ENCODE measurements at places on chromosomes 6 and 20.
A peak's percentile ranks its signal among the peaks of the same experiment; 100 is the strongest.

- no peak for DNase-seq
Measured at GRCh38 chr6:79115553-79116182, 37.6 kb upstream of the PHIP start.

GRCh38 chr6:138682704-138683527, 90.7 kb upstream of the CCDC28A start:
- DNase-seq: no peak

GRCh38 chr6:137389150-137389704, 105.0 kb downstream of the OLIG3 start:
- peak; percentile 13 for DNase-seq

GRCh38 chr6:163708466-163708865, 293.9 kb downstream of the QKI start:
- DNase-seq: no peak

GRCh38 chr6:22366214-22366613, 69.4 kb upstream of the PRL start:
- DNase-seq: no peak

DNA sequence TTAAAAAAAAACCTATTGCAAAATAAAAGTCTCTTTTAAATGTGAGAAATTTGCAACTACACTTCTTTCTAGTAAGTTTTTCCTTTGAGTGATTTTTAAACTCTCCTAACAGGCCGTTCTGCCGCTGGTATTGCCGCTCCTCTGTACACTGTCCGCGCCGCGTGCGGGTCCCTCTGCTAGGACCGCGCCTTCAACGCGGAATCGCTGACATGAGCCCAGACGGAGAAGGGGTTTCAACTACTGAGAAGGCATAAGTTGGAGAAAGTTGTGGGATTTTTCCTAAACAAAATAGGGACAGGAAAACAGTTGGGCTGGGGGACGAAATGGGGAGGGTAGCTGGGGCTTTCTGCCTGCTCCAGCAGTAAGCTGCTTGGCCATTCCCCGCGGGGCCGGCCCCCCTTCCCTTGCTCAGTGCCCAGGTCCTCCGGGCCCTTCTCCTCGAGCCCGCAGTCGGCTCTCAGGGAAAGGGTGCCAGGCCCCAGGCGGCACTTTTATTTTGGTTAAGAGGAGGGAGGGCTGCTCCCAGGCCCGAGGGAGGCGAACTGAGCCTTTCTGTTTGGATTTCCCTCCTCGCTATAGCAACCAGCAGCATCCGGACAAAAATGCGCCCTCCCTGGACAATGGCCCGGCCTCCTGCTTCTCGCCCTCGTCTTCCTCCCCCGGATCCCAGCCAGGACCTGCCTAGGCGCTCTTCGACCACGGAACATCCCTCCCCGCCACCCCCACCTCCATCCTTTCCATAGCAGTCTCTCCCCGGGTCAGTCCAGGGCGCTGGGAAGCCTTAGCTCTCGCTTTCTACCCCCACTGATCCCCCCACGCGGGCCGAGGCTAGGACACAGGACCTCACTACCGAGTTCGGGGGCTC, 6.8 kb upstream of the POU3F2 start:
- DNase-seq: no peak

GRCh38 chr6:41502566-41502916, 43.6 kb upstream of the FOXP4 start:
- no peak for DNase-seq

- DNase-seq: no peak
Measured at GRCh38 chr6:124747349-124747748, 214.9 kb upstream of the RNF217 start.

- DNase-seq: no peak
Measured at GRCh38 chr6:143699430-143699825, 21.7 kb downstream of the PHACTR2 start.

DNA sequence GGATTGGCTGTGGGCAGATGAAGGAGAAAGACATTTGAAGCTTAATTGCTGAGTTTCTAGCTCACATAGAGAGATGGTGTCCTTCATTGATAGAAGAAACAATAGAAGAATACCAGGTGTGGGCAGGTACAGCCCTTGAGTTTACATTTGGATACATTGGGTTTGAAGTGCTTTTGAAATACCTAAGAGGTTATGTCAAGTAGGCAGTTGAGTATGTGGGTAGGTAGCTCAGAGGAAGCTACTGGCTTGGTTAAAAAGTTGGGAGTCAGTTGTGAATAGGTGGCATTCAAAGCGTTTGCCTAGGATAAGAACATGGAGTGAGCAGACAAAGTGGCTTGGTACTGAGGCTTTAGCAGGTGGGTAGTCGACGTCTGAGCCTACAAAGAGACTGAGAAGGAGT, 25.0 kb downstream of the NDUFAF5 start:
- DNase-seq: no peak

DNA sequence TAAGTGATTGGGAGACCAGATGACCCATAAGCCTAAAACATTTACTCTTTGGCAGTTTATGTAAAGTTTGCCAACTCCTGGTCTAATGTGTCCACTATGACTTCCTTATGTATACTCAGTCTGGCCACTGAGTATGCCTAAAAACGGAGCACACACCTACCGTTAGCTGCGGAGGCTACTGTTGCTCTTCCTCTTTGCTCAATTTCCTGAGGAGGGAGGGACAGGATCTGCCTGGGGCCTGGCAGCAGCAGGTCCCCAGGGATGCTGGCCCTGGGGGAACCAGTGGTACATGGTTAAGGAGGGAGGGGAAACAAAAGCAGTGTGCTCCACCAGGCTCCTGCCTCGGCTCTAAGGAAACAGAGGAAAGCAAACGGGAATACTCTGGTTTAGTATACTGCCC, 113.5 kb downstream of the CDYL start:
- DNase-seq: no peak

- DNase-seq: no peak
Measured at GRCh38 chr20:53284256-53284655, 309.4 kb downstream of the ZNF217 start.

DNA sequence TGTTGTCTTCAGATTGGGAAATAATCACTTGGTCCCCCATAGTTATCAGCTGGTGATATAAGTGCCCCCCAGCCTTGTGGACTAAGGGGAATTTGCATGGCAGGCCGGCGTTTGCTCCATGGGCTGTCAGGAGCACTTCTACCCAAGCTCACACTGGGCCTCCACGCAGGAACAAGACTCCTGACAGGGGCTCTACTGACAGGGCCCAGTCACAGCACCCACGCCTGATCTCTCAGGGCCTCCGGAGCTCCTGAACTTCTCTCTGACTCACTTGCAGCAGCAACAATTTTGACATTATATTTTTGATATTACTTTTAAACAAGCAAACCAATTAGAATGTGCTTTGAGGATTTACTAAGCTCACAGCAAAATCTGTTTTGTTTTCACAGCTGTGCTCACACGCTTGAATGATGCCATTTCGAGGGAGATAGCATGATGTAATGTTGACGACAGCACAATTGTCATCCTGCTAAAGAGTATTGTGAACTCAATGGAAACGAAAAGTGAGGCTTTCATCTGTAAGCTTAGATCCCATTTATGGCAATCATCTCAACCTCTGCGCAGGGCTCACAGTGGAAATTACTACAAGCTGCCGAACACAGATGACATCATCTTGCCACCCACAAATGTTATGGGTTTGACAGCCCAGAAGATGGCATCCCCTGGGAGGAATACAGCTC, 28.7 kb upstream of the TXNDC5 start:
- DNase-seq: no peak
